ENCODE measurements at places on chromosomes 1 and 21.
A peak's percentile ranks its signal among the peaks of the same experiment; 100 is the strongest.

- no peak for DNase-seq
These were observed 27.1 kb upstream of the PLXNA2 start for GRCh38 chr1:208271236-208271635.

DNA sequence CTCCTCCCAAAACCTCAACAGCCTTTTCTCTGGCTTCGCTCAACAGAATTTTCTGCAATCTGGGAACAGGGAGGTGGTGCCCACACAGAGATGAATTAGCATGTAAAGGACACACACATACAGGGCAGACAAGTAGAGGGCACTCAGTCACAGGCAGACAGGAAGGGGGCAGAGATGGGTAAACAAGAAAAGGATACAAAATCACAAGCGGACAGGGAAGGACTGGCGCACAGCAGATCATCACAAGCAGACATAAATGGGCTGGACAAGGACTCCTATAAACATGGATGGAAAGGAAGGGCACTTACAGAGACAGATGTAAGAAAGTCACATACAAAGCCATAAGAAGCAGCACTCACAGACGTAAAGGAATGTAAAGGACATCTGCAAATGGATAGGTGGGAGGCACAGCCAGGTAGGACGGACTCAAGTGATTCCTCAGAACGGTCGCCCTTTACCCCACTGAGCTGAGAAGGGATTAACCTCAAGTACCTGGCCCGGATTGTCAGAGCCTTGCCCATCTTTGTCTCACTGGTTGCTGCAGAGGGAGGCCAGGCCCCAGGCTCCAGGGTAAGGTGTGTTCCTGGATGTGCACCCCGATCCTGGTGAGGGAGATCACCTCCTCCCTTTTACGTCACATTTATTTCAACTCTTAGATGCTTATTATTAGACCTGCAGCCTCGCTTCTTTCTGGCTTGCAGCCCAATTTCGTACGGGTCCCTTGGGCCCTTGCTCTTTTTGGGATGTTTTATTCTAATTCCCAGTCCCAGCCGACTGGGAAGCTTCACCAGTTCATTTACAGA is 836 bp upstream of the PRCC start:
- no peak for DNase-seq

DNA sequence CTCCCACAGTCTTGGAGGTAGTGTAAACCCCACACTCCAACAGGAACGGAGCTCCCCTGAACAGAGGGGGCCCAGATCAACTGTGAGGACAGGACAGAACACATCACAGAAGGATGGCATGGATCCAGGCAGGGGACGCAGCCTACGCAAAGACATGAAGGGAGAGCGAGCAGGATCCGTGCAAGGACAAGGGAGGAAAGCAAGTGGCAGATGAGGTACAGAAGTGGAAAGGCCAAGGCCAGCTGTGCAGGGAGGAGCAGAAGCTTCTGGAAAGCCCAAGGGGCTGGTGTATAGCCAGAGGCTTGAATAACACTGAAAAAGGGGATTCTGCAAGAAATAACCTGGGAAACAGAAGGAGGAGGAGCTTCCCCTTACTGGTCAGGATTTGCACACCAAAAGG is 81.2 kb downstream of the SIPA1L2 start:
- DNase-seq = no peak

DNA sequence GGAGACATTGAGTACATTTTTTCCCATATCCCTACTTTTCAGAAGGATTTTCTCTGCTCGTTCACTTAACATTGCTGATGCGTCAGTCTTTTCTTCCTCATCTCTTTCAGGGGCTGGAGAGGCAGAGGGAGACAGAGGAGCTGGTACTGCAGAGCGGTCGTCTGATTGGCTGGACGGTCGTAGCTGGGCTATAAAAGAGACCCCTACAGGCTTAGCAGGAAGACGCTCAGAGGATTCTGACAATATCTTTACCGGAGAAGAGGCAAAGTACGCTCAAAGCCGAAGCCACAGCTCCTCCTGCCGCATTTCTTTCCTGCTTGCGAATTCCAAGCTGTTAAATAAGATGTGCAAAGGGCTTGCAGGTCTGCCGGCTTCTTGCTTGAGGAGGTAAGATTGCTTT is at the start of gene RGS4:
RGS4 (plus strand) TSS at position 220 of the 400 bp plus-strand sequence; CDS start at position 344, 124 bp downstream.
- DNase-seq = no peak

DNA sequence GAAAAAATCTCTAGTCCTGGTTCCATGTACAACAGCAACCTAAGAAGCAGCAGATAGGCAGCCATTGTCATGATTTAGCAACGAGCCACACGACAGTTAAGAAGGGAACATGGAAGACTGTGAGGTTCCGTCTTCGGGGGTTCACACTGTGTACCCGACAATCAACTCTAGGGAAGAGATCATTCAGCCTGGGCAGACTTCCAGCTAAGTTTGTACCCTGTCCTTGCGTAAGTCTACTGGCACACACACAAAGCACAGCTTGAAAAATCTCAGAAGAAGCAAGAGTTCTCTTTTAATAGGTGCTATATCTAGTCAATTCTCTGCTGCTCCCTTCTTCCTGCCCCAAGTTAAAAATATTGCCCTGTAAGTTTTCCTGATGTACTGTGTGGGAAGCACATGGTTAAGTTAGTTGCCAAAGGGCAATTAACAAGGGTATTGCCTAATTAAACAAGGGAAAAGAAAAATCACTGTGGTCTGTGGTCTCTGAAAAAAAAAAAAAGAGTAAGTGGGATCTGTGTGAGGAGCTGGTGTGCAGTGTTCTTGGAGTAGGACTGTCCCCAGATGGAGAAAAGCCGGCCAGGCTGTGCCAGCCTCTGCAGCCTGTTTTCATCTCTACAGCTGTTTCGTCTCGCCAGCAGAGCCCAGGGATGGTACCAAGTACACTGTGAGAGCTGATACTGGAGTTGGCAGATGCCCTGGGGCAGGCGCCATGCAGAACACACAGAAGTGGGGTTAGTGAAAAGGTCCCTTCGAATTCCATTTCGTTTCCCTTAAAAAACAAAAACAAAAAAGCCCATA is 6.4 kb upstream of the MYBPHL start:
- no peak for DNase-seq

GRCh38 chr1:22611530-22611947 is 24.9 kb upstream of the C1QA start:
- no peak for DNase-seq

GRCh38 chr1:85178396-85178795 is 22.4 kb downstream of the SYDE2 start:
- DNase-seq = no peak

- no peak for DNase-seq
These were observed 217.8 kb upstream of the ZRANB2 start for GRCh38 chr1:71298633-71299032.

GRCh38 chr1:19165501-19165900 is 44.6 kb downstream of the UBR4 start:
- DNase-seq = no peak

- no peak for DNase-seq
These were observed 2.4 kb upstream of the TAF1A start for GRCh38 chr1:222592171-222592570.

DNA sequence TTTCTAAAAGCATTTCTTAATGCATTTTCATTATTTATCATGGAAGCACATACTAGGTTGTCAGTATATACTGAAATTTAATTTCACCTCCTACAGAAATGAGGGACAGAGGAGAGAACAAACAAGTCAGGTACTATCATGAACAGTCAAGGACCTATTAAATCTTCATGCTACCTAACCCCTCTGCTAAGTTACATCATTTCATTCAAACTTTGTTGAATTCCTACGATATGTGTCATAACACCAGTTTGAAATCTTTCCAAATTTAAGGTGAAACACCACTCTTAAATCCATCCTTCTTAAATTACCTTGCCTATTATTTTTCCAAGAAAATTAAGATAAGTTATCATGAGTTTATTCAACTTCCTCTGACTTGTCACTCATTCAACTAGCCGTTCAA is 78.9 kb downstream of the DENND1B start:
- no peak for DNase-seq

GRCh38 chr1:234889643-234890042 is 239.0 kb downstream of the TOMM20 start:
- no peak for DNase-seq

GRCh38 chr1:234221601-234222000 is 151.7 kb upstream of the COA6 start:
- no peak for DNase-seq

GRCh38 chr1:180720753-180721152 is 88.9 kb downstream of the XPR1 start:
- no peak for DNase-seq

DNA sequence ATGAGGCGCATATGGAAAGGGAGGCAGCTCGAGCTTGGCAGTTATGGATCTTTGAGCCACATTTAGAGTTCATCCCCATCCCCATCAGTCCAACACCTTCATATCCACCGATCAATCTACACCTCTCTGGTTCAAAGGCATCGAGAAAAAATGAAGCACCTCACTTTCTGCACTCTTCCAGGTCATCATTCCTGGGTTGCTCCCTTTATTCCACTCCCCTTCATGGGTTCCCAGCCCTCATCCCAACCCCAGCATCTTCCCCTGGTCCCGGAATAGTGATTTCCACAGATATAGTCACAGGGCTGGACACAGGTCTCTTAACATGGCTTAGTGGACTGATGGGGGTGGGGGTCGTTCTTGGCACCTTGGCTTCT is 354 bp downstream of the HAPLN2 start:
- DNase-seq = no peak

DNA sequence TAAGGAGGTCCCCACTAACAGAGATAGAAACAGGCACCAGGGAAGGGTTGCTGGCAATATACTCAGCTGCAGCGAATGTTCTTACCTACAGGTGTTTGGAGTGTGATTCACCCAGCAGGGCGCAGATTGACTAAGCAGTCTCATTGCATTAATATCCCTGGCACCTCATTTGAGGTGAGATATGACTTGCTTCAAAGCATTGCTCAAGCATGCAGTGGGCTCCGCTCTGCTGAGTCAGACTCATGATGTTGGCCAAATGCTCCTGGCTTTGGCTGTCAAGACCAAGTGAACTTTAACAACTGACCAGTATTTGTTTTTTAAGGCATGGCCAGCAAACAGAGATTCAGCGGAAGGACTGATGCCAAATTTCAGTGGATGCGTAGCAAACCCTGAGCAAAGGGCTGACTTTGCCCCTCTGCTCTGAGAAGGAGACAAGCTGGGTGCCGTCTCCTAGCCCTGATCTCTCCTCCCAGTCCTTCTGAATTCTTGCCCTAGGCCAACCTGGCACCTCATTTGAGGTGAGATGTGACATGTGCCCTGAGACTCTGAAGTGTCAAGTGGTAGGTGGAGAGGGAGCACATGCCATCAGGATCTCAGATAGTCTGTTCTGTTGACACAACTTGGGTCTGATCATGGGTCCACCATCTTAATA is 187.1 kb upstream of the COA6 start:
- no peak for DNase-seq

DNA sequence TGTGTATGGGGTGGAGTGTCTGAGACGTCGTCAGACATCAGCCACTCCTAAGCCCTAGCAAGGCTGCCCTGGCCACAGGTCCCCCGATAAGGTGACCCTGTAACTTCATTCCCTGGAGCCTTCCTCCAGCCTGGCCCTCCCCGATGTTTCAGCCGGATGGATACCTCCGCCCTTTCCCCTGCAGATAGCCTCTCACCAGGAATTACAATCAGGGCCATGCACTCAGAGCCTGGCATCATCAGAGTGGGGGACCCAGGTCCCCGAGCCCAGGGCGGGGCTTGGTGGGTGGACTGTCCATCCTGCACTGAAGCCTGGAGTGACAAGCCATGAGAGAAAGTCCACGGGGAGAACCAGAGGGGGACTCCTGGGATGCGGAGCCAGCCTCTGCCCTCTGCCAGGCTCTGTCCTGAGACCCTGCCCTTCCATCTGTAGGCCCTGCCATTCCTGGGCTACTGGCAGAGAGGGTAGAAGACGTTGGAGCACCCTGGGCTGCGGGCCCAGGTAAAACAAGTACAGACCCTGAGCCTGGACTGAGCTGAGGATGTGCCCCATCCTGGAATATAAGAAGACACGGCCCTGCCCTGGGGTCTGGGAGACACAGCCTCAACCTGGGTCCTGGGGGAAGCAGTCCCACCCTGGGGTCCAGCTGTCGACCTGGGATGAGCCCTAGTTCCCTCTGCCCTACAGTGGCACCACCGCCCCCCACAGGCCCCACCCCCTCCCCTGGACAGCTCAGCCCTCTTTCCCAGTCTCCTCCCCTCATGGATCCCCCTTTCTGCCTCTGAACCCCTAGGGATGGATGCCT is 16.8 kb upstream of the ARF1 start:
- no peak for DNase-seq

GRCh38 chr1:109498161-109498801 is 4.4 kb downstream of the CYB561D1 start:
- no peak for DNase-seq

- peak; percentile 4 for DNase-seq
These were observed 34.8 kb downstream of the CHAF1B start for GRCh38 chr21:36419996-36420395.

DNA sequence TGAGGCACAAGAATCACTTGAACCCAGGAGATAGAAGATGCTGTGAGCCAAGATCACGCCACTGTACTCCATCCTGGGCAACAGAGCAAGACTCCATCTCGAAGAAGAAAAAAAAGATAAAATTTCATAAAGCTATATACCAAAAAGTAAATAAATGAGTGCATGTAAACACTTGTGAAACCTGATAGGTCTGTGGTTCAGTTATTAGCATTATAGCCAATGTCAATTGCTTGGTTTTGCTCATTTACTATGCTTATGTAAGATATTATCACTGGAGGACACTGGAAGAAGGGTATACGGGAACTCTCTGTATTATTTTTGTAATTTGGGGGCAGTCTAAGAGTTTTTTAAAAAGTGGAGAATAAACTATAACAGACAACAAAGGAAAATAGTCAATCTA is 17.7 kb upstream of the TAL1 start:
- no peak for DNase-seq

- DNase-seq = no peak
These were observed at the start of gene SYT14 for GRCh38 chr1:209937996-209938959. SYT14 (plus strand) TSS chr1:209938217; CDS start chr1:209938265, 48 bp downstream.

DNA sequence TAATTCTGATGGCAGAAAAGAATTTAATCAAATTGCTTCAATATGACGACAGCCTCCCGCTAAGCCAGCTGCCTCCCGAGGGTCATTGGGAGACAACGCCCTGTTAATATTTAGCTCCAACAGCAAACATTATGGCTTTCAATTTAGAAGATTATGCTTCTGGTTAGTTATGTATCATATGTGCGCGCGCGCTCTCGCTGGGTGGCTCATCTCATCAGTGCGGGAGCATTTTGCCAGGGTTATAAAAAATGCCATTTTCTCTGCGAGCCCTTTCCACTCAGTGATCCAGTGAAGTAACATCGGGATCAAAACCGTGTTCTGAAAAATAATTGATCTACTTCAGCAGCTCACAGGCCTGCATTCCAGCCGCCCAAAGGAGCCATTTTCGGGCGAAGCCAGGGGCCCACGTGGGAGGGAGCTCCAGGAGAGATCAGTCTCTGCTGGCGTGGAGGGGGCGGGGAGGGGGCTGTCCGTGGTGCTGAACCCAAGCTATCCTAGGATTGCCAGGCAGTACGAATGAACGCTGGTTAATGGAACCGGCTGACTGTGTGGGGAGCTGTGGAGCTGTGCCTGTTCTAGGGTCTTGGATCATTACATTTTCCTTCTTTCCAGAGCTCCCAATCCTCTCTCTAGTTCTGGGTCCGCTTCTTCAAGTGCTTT is 219.1 kb upstream of the ZC3H12A start:
- DNase-seq = no peak

DNA sequence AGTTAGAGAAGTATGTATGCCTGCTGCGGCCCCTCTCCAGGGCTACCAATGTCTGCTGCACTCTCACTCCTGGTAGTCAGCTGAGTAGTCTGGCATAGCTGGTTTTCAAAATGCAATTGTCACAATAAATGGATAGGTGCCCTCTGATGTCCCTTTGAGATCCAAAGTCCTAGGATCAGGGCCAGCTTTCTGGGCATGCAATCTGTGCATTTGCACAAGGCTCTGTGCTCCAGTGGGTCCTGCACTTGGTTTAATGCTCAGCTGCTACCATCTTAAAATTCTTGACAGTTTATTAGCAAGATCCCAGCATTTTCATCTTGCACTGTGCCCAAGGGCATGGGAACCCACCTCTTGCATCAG is 233.8 kb downstream of the LTN1 start:
- DNase-seq = no peak
